Chondrocyte (in vitro differentiated cells): ENCODE measurements at places on chromosomes 16 and 17. TPM values are rescaled to one million over a fixed set of nuclear protein-coding genes. Genes with fewer than 3 reads are reported as not detected.

FOXN1 gene
- total RNA-seq, result not detected in 3 replicates

NEUROD2 gene
- total RNA-seq, result not detected in 3 replicates

CRHR1 gene
- total RNA-seq, result not detected in 3 replicates

ZNF263 gene
- total RNA-seq, result 22.9 to 28.2 TPM (median 24.6 TPM) in 3 replicates

SEZ6L2 gene
- total RNA-seq, result 10.9 to 17.0 TPM (median 16.3 TPM) in 3 replicates

DDX5 gene
- 582 to 747 TPM (median 611 TPM) in 3 replicates for total RNA-seq

GRCh38 chr17:50151937-50152547 lies 1.6 kb upstream of the PPP1R9B start:
- H3K4me3 ChIP-seq, result peak overlapping the region; percentile 84
- peak overlapping the region; percentile 94 for H3K27ac ChIP-seq
- H3K36me3 ChIP-seq, result no peaks in the 10 kb centered on the region
- no peaks in the 10 kb centered on the region for H3K27me3 ChIP-seq
- DNase-seq, result peak; percentile 90

GRCh38 chr16:87210894-87211293 lies 106.3 kb downstream of the C16orf95 start:
- H3K36me3 ChIP-seq, result no peaks in the 10 kb centered on the region
- no peak overlapping the region for H3K27ac ChIP-seq
- H3K4me3 ChIP-seq, result no peak overlapping the region
- no peaks in the 10 kb centered on the region for H3K27me3 ChIP-seq
- no peak for DNase-seq

DNA sequence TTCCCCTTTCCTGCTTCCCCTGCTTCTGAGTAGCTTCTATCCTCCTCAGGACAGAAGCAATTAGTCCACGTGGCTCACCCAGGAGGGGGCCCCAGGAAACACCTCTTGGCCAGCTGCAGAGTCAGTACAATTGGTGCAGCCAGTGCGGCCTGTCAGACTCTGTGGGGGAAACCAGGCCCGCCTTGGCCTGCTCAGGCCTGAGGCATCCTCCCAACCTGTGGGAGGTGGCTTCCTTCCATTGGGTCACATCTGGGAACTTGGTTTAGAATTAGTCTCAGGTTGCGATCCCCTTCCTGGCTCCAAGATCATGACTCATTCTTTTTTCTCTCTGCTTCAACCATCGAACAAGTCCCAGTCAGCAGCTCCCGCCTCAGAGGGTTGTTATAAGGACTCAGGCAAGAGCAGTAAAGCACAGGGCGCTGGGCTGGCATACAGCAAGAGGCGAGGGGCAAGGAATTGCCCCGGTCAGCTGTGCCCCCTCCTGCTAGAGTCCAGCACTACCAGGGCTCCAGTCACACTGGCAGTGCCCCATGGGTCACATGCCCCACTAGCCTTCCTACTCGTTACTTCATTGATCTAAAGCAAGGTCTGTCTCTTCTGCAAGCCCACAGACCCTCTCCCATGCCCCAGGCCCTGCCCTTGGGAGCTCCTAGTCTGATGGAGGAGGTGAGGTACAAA lies 8.1 kb upstream of the EPX start:
- H3K27me3 ChIP-seq, result peaks cover 24% of the 10 kb centered on the region
- no peak overlapping the region for H3K27ac ChIP-seq
- no peaks in the 10 kb centered on the region for H3K36me3 ChIP-seq
- H3K4me1 ChIP-seq, result no peaks in the 10 kb centered on the region
- H3K4me3 ChIP-seq, result no peak overlapping the region

- H3K4me1 ChIP-seq, result peaks cover 8% of the 10 kb centered on the region
- H3K4me3 ChIP-seq, result peak overlapping the region; percentile 85
- H3K27ac ChIP-seq, result no peak overlapping the region
- no peaks in the 10 kb centered on the region for H3K36me3 ChIP-seq
- peaks cover 37% of the 10 kb centered on the region for H3K27me3 ChIP-seq
- no peak for DNase-seq
Measured at GRCh38 chr17:20008242-20009051, 712 bp upstream of the SPECC1 start.

- no peaks in the 10 kb centered on the region for H3K36me3 ChIP-seq
- no peak for DNase-seq
- H3K27ac ChIP-seq, result no peak overlapping the region
- H3K27me3 ChIP-seq, result peaks cover 26% of the 10 kb centered on the region
Measured at GRCh38 chr16:1331712-1332617, 1.5 kb upstream of the BAIAP3 start.

- H3K4me1 ChIP-seq, result peaks cover 29% of the 10 kb centered on the region
- H3K4me3 ChIP-seq, result no peak overlapping the region
- H3K27ac ChIP-seq, result no peak overlapping the region
- DNase-seq, result no peak
- H3K27me3 ChIP-seq, result no peaks in the 10 kb centered on the region
Measured at GRCh38 chr16:27464626-27465482, 62.9 kb downstream of the IL21R start.

- H3K4me1 ChIP-seq, result peaks cover 28% of the 10 kb centered on the region
- peaks cover 12% of the 10 kb centered on the region for H3K36me3 ChIP-seq
- no peaks in the 10 kb centered on the region for H3K27me3 ChIP-seq
- no peak for DNase-seq
Measured at GRCh38 chr17:63675607-63676546, 24.0 kb downstream of the LIMD2 start.

DNA sequence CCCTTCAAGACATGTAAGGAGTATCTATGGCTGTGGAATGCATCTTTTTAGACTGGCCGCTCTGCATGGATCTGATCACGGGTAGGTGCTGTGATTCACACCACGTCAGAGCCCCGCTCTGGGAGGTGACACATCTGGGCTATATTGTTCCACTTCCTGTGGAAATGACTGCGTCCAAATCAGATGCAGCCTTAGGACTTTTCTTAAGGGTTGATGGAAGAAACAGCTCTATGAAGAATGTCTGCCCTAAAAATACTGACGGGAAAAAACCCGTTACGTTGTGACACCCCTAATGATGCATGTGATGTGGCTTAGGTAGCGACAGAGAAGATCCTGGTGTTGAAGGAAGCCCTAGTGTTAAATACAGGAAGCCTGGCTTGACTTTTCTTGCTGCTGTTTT lies 12.2 kb downstream of the BANP start:
- peaks cover 20% of the 10 kb centered on the region for H3K4me1 ChIP-seq
- H3K4me3 ChIP-seq, result no peak overlapping the region
- DNase-seq, result no peak

- H3K27ac ChIP-seq, result no peak overlapping the region
- no peak overlapping the region for H3K4me3 ChIP-seq
- DNase-seq, result peak; percentile 67
- H3K4me1 ChIP-seq, result peaks cover 5% of the 10 kb centered on the region
- H3K27me3 ChIP-seq, result no peaks in the 10 kb centered on the region
- peaks cover 23% of the 10 kb centered on the region for H3K36me3 ChIP-seq
Measured at GRCh38 chr16:88045820-88046303, 94.6 kb downstream of the BANP start.

GRCh38 chr17:31736855-31737625 lies 122.0 kb downstream of the COPRS start:
- no peaks in the 10 kb centered on the region for H3K36me3 ChIP-seq
- no peak overlapping the region for H3K4me3 ChIP-seq
- no peaks in the 10 kb centered on the region for H3K27me3 ChIP-seq
- peaks cover 51% of the 10 kb centered on the region for H3K4me1 ChIP-seq
- DNase-seq, result no peak

- no peak for DNase-seq
- no peak overlapping the region for H3K27ac ChIP-seq
- no peaks in the 10 kb centered on the region for H3K36me3 ChIP-seq
- peaks cover 8% of the 10 kb centered on the region for H3K4me1 ChIP-seq
- H3K4me3 ChIP-seq, result no peak overlapping the region
- H3K27me3 ChIP-seq, result no peaks in the 10 kb centered on the region
Measured at GRCh38 chr17:12395733-12396354, 269.8 kb upstream of the MYOCD start.

GRCh38 chr17:45162025-45162687 lies 481 bp downstream of the HEXIM2 start:
- H3K36me3 ChIP-seq, result no peaks in the 10 kb centered on the region
- peaks cover 43% of the 10 kb centered on the region for H3K4me1 ChIP-seq
- H3K27me3 ChIP-seq, result no peaks in the 10 kb centered on the region
- peak; percentile 67 for DNase-seq

DNA sequence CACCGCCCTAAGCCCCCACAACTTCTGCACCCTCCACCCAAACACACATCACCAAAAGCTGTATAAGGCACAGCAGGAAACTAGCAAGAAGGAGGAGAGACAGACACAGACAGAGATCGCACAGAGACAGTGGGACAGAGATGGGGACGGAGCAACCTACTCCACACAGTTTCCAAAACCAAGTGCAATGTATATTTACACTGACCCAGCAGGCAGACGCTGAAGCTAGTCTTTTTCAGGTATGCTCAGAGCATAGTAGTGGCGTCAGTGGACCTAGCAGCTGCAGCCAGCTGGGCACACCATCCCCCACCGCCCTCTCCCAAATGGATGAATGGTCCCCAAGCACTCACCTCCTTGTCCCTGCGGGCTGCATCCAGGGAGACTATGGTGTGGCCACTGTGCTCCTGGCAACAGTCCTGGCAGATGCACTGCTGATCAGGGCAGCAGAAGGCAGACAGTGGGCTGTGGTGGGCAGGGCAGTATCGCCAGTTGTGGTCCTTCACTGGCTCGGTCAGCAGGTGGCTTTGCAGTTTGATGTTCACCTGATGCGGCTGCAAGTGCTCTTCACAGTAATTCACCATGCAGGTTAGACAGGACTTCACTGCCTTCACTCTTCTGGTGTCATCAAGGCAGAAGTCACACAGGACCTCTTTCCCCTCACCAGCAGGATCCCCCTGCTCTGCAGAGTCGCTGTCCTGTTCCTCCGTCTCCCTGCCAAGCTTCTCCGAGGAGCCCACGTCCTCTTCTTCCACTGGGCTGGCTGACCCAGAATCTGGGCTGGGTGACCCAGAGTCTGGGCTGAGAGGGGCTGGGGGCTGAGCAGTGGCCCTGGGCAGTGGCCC lies 31.5 kb upstream of the FBXW10B start:
- peak overlapping the region; percentile 96 for H3K27ac ChIP-seq
- no peaks in the 10 kb centered on the region for H3K36me3 ChIP-seq
- peaks cover 79% of the 10 kb centered on the region for H3K4me1 ChIP-seq
- DNase-seq, result no peak
- H3K27me3 ChIP-seq, result no peaks in the 10 kb centered on the region
